ENCODE measurements at places on chromosomes 16 and 17.

DNA sequence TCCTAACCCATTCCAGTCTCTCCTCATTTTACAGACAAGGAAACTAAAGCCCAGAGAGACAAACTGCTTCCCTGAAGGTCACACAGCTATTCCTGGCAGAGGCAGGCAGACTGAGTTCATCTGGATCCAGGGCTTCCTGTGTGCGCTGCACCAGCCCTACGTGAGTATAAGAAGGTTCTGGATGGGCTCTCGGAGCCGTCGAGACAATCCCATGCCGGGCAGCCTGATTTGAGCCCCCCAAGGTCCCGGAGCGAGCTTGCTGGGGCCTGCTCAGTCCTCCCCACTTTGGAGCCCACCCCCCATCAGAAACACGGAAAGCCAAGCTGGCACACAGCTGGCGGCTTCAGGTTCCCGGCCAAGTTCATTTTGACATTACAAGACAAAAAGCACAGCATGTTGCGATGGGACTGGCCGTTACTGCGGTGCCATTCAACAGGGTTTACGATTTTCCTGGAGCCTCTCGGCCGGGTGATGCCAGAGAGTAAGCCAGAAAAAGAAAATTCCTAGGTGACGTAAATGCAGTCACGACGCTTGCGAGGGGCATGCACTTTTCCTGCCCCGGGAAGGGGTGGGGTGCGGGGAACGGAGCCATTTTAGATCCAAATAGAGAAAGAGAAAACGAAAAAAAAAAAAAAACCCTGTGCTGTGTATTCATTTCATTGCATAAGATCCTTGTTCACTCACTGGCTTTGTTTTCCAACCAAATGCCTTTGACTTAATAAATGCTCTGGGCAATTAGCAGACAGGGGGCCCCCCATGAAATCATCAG is 167.1 kb upstream of the FOXF1 start:
- no peak for DNase-seq

DNA sequence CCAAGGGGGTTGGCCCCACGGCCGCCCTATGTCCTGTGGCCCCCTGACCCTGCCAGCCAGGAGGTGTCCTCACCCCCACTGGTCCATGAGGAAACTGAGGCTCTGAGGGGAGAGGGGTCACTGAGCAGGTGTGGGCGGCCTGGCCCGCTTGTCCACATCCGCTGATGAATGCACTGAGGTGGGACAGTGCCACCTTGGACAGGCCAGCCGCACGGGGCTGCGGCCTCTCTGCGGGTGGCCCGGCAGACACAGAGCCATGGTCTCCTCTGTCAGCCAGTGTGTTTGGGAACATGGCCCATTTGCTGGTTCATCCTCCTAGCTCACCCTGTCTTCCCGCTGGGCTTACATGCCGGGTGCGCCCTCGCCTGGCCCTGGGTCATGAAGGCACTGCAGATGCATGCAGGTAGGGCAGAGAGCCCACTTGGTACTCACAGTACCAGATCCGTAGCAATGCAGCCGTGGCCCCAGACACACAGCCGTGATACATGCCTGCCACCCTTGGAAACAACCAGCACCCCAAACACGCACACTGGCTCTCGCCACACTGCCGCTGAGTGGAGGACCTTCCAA is 93.9 kb downstream of the ENGASE start:
- no peak for DNase-seq

DNA sequence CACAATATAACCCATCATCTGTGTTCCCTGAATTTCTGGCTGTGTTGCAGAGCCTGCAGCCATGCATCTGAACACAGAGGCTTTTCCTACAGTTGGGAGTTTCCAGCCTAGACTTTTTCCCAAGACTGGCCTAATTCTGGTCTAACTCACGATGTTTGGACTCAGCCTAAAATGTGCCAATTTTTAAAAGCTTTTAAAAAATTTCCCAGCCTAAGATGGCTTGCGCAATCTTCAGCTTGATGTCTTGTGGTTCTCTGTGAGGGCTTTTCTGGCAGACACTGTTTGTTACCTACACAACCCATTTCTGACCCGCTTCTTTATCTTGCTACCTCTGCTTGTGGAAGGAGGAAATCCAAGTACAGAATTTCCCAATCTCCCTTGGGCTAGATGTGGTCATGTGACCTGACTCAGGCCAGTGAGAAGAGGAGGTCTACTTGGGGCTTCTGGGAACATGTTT is 72.7 kb upstream of the GAS7 start:
- no peak for DNase-seq

GRCh38 chr16:3058139-3059030 is 7.1 kb upstream of the IL32 start:
- DNase-seq, result peak; percentile 83

GRCh38 chr17:279331-279730 is 73.3 kb downstream of the RPH3AL start:
- DNase-seq, result no peak

DNA sequence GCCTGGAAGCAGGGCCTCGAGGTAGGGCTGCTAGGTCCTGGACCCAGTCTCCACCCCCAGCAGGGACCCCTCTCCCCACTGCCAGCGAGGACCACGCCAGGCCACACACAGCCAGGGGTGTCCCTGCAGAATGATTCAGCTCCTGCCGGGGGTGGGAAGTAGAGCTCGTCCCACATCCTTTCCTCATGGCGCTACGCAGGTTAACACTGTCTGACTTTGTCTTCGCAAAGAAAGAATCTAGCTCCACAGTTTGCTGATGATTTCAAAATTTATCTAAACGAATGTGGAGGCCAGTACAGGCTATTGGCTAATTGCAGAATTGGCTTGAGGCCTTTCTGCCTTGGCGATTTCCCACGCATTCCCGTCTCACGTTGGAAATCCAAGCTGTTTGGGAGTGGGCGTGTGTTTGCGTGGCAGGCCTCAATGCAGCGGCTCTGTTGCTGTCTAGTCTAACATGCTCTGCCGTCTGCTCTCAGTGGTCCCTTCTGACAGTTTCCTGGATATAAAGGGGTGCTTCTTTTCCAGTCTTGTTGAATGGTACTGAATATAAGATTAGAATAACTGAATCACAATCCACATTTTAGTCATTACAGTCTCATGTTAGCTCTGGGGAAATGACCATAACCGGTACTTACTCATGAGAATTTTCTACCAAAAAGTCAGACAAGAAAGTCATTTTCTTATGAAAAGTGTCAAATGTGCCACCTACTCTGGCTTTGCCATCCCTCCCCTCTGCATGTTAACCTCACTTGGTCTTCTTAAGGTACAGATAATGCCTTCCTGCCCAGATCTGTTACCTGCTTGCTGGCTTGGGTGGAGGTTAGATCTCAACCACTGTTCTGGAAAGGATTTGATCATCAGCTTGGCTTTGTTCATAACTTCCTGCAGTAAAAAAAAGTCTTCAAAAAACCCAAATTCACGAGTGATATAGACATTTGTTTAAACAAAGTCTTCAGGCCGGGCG is 252.4 kb downstream of the NTN1 start:
- DNase-seq, result peak; percentile 77

DNA sequence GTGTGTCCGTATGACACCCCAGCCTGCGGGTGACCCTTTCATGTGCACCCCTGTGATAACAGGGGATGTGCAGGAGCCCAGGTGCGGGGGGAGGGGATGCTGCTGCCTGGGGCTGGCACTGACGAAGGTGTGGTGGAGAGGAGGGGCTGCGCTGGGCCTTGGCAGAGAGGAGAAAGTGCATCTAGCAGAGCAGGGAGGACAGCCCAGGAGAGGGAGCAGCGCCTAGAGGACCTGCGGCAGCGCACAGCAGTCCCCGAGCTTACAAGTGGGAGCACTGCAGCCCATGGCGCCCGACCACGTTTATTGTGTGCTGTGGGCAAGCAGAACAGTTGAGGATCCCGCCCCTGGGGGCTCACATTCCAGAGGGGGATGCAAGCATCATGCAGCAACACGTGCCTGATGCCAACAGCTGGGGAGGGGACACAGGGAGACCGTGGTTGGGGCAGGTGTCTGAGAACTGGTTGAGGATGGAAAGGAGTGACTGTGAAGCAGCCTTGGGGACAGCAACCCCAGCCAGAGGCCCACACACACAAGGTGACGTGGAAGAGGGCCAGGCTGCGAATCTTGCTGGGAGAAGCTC is 10.9 kb upstream of the SLC7A5 start:
- no peak for DNase-seq

DNA sequence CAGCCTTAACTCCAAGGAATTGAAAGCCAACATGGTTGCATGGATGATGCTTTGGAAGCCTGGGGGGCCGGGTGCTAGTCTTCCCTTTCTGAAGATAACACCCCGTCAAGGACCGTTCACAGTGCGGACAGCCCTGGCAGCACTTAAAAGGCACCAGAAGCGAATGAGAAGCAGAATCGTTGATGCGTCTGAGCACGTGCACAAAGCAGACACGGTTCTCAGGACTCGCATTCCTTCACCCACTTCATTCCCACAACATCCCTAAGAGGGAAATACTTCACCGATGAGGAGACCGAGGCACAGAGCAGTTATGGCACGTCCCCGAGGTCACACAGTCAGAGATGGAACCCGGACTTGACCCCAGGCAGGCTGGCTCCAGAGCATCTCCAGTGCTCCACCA is 14.2 kb downstream of the TRPV1 start:
- no peak for DNase-seq

DNA sequence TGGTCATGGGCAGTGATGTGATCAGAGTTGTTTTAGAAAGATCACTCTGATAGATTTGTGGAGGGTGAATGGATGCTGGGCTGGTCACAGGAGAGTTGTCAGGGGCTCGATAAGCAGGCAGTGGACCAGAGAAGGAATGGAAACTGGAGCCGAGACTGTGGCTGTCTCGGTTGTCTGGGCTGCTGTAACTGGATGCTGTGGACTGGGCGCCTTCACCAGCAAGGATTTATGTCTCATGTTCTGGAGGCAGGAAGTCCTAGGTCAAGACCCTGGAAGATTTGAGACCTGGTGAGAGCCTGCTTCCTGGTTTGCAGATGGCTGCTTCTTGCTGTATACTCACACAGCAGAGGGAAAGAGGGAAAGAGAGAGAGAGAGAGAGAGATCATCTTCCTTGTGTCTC is 203.6 kb downstream of the HS3ST4 start:
- DNase-seq, result no peak

DNA sequence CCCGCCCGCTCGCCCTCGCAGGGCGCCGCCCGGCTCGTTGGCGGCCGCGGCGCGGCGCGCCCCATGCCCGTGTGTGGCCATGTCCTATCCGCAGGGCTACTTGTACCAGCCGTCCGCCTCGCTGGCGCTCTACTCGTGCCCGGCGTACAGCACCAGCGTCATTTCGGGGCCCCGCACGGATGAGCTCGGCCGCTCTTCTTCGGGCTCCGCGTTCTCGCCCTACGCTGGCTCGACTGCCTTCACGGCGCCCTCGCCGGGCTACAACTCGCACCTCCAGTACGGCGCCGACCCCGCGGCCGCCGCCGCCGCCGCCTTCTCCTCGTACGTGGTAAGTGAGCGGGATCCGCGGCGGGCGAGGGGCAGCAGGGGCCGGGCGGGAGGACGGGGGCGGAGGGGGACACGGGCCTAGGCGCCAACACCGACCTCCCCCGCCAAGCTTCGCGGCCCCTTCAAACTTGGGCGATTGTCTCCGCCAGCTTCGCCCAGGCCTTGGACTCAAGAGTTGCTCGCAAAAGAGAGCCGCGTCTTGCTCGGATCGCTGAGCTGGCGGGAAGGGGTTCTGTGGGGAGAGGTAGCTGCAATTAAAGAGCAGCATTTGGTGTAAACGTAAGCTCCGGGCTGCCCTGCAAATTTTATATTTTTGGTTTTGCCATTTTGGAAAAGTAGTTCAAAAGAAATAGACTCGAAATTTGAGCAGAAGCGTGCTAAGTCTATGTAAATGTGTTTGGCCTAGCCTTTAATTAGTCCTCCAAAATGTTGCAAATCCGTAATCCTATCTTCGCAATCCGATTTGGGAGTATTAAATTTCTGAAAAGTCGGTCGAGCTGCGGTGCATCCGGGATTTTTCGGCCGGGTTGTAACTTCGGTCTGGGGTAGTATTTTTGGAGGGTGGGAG is 702 bp downstream of the IRX5 start:
- DNase-seq, result peak; percentile 38

DNA sequence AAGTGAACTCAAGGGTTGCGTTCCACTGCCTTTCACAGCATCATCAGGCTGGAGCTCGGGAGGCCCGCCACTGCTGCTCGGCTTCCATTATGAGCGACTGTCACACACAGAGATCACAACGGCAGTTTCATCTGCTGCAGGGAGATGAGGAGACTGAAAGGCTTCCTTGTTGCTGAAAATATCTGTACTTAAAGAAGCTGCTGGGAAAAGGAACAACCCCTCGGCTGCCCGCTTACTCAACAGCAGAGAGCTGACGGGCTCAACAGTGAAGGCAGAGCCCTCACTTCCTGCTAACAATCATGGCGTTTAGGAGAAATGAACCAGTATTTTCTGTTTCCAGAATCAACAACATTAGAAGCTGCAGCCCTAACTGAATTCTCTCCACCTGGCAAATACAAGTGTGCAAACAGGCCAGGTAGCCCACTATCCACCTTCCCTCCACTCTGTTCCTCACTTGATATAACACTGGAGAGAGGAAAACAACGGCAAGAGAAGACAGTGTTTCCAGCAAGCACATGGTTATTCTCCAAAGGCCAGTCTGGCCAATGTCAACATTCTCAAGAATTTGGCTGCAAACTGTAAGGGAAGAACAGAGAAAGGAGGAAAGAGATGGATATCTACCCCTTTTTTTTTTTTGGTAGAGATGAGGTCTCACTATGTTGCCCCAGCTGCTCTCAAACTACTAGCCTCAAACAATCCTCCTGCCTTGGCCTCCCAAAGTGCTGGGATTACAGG is 33.7 kb downstream of the MBTPS1 start:
- DNase-seq, result no peak

- no peak for DNase-seq
Observed at GRCh38 chr17:76434870-76435269, 18.1 kb downstream of the UBE2O start.

DNA sequence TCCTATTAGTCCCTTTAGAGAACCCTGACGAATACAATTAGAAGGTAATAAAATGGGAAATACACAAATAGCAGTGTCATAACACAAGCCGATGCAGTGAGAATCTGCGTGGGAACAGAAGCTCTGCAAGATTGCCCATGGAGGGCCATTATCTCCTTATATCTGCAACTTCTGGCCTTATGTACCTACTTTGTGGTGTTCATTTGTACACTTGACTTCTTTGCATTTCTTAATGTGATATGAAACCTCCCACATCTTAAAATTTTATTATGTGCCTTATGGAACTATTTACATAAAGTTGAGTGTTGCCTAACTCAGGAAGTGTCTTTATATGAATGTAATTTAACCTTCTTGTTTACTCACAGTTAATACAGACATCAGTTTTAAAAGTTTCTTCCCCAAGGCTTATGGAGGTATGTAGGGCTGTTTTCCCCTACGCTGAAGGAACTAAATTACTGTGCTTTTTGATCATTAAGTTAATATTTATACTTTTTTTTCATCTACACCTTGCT is 10.1 kb upstream of the TANC2 start:
- no peak for DNase-seq

DNA sequence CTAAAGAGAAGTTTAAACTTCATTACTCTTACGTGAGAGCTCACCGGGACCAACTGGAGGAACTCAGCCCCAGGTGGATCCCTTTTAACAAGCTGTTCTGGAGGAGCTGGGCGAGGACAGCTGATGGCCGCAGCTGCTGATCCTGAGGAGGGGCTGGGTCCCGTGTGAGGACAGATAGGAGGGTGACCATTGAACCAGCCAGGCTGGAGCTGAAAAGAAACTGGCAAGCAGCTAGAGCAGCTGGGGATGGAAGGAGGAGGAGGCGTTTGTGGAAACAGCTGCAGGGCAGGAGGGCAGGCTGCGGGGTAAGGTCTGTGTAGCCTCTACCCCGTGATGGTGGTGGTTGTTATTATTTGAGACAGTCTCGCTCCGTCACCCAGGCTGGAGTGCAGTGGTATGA is 119.5 kb downstream of the AATF start:
- no peak for DNase-seq

- DNase-seq, result no peak
Observed at GRCh38 chr17:6700948-6701307, 12.2 kb downstream of the SLC13A5 start.
